ENCODE measurements at places on chromosomes 5 and 9. TPM values are rescaled to one million over a fixed set of nuclear protein-coding genes. Genes with fewer than 3 reads are reported as not detected.

DNA sequence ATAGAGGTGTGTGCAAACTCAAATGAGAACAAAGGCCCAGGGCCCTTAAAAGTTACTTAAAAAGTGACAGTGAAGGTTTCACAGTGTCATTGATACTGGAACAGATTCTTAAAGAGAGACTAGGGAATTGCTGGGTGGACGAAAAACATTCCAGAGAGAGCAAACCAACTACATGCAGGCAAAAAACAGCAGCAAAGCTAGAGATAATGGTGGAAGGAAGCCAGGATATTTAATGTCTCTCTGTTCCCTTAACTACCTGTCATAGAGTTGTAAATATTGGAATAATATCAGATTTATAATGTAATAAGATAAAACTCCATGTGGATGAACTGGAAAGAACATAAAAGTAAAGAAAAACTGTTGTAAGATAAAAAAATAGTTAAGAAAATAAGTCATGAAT lies 508.6 kb downstream of the TAF11L14 start:
- no peak for DNase-seq

- DNase-seq: peak; percentile 23
Measured at GRCh38 chr9:16266648-16267276, 603.7 kb downstream of the BNC2 start.

- no peak for DNase-seq
Measured at GRCh38 chr9:122656378-122656777, 1.0 kb downstream of the OR1B1 start.

DNA sequence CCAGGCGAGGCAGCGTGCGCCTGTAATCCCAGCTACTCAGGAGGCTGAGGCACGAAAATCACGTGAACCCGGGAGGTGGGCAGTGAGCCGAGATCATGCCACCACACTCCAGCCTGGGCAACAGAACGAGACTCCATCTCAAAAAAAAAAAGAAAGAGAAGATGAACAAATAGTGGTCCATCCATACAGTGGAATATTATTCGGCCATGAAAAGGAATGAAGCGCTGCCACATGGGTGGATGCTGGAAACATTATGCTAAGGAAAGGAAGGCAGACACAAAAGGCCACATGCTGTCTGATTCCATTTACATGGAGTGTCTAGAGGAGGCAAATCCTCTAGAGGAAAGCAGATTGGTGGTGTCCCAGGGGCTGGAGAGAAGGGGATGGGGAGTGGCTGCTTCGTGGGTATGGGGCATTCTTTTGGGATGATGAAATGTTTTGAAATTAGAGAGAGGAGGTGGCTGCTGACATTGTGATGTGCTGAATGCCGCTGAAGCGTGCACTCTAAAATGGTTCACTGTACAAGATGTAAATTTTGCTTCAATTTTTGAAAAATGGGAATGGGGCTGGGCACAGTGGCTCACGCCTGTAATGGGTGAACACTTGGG lies 17.0 kb downstream of the PLPP7 start:
- DNase-seq: no peak

GRCh38 chr5:75331095-75332090 lies 5.6 kb upstream of the HMGCR start:
- no peak for DNase-seq

- DNase-seq: peak; percentile 55
Measured at GRCh38 chr9:70639853-70640814, 225.7 kb upstream of the KLF9 start.

DNA sequence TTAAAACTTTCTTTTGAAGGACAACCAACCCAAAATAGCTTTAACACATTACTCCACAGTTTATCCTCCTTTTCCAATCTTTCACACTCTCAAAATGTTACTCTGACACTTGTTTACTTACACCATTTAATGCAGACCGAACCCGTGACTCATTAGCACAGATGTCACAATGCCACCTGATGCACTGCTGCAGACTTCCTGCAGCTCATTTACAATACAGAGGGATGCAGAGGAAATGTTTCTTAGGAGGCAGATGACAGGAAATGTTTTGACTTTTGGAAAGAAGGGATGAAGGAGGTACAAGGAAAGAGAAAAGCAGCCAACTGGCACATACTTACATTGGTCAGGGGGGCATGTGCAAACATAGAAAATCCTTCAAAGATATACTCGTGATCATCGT lies 39.0 kb downstream of the DROSHA start:
- peak; percentile 51 for DNase-seq

DNA sequence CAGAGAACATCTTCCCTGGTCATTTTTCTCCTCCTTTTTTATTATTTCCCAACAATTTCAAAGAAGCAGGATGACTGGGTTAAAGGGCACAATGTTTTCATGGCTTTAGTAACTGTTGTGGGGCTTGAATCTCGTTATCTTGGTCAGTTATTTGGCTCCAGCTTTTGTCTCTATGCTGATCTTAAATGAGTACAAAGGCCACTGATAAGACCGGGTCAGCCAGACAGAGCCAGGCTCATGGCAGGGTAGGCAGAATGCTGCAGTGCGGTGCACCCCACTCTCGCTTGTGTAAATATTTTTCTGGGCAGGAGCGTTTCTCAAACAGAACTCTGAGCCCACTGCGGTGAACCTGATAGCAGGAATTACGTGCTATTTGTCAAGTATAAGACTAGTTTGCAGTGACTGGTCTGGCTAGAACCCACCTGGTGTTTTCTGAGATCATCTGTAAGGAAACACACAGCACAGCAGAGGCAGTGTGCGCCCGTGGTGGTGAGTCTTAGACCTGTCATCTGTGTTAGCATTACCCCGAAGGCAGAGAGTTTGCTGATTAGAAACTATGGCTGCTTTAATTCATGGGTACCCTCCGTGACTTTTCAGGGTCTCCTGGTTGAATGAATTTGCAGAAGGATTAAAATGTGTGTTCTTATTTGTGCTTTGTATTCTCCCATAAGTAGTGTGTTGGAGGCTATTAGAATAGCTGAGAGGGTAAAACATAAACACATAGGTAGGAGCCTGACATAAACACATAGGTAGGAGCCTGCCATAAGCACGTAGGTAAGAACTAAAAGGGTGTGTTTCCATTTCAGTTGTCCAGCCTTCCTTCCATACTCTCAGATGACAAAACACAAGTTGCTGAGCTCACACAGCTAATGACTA lies 158.6 kb upstream of the DMRT1 start:
- DNase-seq: no peak

GRCh38 chr5:142178651-142179050 lies 70.1 kb downstream of the NDFIP1 start:
- no peak for DNase-seq

The PAX5 gene
- total RNA-seq: not detected

The CCL19 gene
- total RNA-seq: not detected

- DNase-seq: no peak
Measured at GRCh38 chr5:17713301-17713700, 79.0 kb downstream of the TAF11L14 start.

DNA sequence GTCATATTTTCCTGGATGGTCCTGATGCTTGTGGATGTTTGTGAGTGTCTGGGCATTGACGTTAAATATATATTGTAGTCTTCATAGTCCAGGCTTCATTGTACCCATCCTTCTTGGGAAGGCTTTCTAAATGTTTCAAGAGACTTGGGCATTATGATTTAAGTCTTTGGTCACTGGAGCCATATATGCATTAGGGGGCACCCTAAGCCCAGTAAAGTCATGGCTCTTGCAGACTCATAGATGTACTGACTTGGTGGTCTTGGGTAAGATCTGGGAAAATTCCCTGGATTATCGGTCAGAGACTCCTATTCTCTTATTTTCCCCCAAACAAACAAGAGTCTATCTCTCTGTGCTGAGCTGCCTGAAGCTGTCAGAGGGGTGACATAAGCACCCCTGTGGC lies 271.1 kb downstream of the TRIM36 start:
- no peak for DNase-seq

All from LHCN-M2 (cell line).